ENCODE measurements at places on chromosomes 5 and 9. TPM values are rescaled to one million over a fixed set of nuclear protein-coding genes. Genes with fewer than 3 reads are reported as not detected.

Gene LCN9
- total RNA-seq = not detected

Gene MLANA
- total RNA-seq = not detected

Gene DPM2
- 19.6 TPM for total RNA-seq

Gene SNCAIP
- 37.4 TPM for total RNA-seq

Gene MEGF10
- 4.6 TPM for total RNA-seq

Gene CDC20B
- 0.19 TPM for total RNA-seq

Gene CYSRT1
- total RNA-seq = 0.65 TPM

Gene PRR16
- 0.48 TPM for total RNA-seq

Gene AFAP1L1
- total RNA-seq = 98.3 TPM

Gene CARD9
- 0.65 TPM for total RNA-seq

Gene NDFIP1
- total RNA-seq = 56.1 TPM

Gene PRUNE2
- total RNA-seq = 6.5 TPM

Gene PCDHB6
- under 0.01 TPM for total RNA-seq

Gene GPR150
- total RNA-seq = 0.33 TPM

Data from vein endothelial cell (primary cell).